Stimulated activated CD4-positive, alpha-beta T cell treated with anti-CD3 and anti-CD28 coated beads, Interleukin-12 subunit alpha, Interleukin-12 subunit beta, amount 100 ng/mL, for 4 hours (primary cell): ENCODE measurements at places on chromosomes 5 and 9.

GRCh38 chr9:134358662-134359319 is 32.5 kb downstream of the RXRA start:
- no peak for DNase-seq

GRCh38 chr5:127856292-127856691 is 153.1 kb downstream of the CCDC192 start:
- DNase-seq = no peak

DNA sequence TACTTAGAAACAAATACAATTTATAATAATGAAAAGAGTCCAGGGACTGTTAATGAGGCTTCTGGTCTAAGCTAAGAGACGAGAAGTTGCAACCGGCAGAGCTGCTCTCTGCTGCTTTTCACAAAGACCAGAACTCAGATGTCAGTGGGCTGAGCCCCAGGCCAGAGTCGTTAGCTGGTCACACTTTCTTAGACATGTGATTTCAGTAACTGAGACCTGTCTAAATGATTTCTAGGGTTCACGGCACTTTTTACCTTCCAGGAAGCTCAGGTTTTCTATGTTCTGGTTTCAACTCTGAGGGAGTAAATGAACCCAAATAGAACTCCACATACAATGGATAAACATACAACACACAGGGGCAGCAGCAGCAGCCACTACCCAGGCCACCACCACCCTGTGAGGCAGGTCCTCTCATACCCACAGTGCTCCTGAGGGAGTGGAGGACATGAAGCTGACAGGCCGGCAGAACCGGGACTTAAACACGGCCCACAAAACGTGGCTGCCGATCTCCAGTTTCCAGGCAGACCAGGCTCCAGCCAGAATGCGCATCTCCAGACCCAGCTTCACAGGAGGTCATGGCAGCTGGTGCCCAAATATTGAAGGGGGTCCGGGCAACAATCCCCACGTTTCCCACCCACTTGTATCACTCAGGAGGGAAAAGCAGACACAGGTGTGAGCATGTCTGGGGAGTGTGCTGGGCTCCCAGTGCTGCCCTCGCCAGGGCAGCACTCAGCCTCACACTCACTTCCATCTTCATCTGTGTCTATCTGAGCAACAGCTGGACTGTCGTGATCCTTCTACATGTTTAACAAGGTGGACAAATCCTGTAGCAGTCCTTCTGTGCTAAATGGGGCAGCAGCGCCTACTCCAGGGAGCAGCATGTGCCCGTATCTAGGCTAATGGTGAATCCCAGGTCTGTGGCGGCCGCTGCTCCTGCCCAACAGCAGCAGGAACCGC is 38.8 kb downstream of the IARS1 start:
- no peak for DNase-seq

DNA sequence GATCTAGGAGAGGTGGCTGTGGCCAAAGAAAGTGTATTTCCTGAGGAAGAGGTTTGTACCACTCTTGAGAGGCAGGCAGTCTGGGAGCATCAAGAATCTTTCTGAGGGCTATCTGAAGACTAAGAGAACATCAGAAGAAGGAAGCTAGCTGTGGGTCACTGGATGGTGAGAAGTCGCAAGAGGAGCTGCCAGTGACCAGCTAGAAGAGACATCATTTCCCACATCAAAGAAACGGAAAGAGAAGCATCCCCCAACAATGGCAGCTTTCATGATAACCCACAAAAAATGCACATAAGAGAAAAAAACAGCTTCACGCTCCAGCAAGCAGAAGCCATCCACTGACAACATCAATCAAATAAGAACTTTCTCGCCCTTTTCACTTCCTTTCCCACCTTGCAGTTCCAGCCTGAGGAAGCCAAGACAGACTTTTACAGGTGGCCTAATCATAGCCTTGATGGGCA is 25.0 kb upstream of the CEP78 start:
- no peak for DNase-seq

GRCh38 chr9:95349091-95350038 is 31.9 kb upstream of the FANCC start:
- DNase-seq = no peak

GRCh38 chr9:91536211-91536691 is 112.6 kb upstream of the NFIL3 start:
- DNase-seq = no peak

DNA sequence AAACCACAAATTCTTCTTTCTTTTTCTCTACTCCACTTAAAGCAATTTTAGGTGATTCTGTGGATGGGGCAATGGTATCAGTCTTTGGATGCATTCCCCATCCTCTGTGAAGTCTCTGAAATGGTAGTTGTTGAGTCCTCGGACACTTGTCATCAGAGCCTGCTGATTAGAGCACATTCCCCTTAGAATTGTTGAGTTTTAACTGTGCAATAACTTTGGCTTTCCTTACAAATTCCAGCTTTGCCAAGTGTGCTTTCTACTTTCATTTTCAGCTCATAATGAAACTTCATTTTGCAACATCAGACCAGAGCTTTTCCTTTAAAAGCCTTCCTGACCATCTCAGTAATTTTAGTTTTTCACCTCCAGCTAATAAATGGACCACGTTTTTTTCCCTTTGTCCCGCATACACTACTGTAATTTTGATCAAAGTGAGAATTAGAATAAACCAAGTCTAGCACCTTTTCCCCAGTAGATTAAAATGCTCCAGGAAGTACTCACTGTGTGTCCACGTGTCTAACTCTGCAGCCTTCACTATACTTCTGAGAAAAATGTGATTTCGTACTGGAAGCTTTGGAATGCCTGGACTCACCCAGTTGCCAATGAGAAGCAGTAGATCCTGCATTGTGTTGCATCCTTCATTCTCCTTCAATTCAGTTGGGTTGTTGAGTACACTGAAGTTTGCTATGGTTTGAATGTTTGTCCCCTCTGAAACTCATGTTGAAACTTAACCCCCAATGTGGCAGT is 135.6 kb downstream of the NTRK2 start:
- DNase-seq = no peak

GRCh38 chr5:142871363-142872193 is 101.4 kb downstream of the ARHGAP26 start:
- no peak for DNase-seq

DNA sequence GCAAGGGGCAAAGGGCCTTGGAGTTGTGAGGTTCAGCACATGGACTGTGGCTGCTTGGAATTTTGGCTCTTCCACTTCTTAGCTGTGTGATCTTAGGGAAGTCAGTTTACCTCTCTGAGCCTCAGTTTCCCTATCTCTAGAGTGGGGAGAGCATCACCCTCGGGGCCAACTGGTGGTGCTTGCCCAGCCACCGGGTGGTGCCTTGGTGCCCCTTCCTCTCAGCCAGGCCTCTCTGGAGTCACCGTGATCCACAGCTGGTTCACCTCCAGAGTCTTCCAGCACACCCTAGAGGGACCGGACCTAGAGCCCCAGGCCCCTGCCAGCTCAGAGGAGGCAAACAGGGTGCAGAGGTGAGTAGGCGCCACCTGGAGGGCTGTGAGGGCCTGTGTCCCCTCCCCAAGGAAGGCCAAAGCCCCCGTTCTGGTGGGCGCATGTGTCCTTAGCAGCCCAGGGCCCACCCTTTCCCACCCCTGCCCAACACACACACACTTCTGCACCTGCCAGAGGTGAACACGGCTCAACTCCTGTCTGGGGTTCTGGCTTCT is 7.7 kb downstream of the ADGRD2 start:
- no peak for DNase-seq

- DNase-seq = no peak
Measured at GRCh38 chr5:145220481-145220880, 614.7 kb downstream of the PRELID2 start.

DNA sequence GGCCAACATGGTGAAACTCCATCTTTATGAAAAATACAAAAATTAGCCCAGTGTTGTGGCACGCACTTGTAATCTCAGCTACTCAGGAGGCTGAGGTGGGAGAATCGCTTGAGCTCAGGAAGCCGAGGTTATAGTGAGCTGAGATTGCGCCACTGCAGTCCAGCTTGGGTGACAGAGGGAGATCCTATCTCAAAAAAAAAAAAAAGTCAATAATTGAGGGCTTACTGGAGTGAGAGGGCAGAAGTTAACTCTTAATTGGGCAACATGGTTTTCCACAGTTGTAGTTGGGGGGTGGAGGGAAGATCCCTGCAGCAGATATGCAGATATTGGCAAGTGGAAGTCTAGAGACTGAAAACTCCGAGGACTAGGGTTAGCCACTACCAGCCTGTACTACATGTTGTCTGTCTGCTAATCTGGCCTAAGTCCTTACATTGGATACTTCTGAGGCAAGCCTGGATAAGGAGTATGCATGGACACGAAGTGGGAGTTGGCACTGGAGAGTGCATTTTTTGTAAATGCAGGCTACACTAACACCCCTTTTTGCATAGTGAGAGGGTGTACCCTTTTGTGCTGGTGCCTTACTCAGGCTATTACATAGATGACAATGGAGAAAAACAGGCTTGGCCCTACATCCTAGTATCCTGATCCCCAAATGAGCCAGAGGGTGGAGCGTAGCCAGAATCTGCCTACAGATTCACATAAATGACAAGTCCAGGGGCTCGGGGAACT is 89.0 kb upstream of the NIPBL start:
- DNase-seq = no peak

- DNase-seq = no peak
Measured at GRCh38 chr9:91682806-91683205, 259.2 kb upstream of the NFIL3 start.

- no peak for DNase-seq
Measured at GRCh38 chr5:1432296-1432695, 12.9 kb downstream of the SLC6A3 start.

DNA sequence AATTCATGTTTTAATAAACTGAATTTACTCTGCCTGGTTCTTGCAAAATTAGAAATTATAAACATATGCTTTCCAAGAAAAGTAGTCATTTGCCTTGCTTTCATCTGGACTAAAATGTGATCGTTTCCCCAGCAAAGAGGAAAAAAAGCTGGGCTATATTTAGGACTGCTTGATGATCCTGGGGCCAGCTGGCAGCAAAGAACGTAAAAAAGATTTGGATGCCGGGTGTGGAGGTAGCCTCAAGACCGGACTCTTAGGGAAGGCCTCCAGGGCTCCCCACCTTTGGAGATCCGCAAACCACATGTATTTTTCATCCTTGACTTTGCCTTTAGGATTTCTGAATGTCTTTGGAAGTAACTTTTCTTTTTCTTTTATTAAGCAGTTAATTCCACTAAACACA is 156.1 kb upstream of the SEMA6A start:
- DNase-seq = no peak

GRCh38 chr5:145947581-145947980 is 11.2 kb downstream of the SH3RF2 start:
- DNase-seq = no peak
